Stimulated activated CD4-positive, alpha-beta T cell treated with anti-CD3 and anti-CD28 coated beads, Interleukin-1b, Interleukin-23, amount 100 ng/mL, for 1 hour (primary cell): ENCODE measurements at places on chromosomes 7 and 10.

DNA sequence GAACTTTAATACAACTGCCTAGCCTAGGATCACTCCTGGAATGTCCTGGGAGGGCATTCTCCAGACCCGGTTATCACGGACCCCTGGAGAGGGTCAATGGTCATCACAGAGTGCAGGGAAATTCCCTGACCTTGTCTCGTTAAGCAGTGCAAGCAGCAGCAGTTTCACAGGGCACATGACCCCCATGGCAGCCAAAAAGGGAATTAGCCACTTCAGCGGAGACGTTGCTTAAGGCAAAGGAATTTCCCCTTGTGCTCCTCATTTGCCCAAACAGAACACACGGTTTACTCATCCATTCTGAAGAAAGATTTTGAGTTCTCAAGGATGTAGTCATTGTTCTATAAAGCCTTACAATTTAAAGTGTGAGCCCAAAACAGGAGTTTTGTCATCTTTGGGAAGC, 260.3 kb downstream of the SNX13 start:
- DNase-seq, result no peak

GRCh38 chr10:24119896-24120295, 89.0 kb upstream of the KIAA1217 start:
- DNase-seq, result no peak

GRCh38 chr10:11689945-11690736, 52.0 kb upstream of the ECHDC3 start:
- DNase-seq, result no peak

DNA sequence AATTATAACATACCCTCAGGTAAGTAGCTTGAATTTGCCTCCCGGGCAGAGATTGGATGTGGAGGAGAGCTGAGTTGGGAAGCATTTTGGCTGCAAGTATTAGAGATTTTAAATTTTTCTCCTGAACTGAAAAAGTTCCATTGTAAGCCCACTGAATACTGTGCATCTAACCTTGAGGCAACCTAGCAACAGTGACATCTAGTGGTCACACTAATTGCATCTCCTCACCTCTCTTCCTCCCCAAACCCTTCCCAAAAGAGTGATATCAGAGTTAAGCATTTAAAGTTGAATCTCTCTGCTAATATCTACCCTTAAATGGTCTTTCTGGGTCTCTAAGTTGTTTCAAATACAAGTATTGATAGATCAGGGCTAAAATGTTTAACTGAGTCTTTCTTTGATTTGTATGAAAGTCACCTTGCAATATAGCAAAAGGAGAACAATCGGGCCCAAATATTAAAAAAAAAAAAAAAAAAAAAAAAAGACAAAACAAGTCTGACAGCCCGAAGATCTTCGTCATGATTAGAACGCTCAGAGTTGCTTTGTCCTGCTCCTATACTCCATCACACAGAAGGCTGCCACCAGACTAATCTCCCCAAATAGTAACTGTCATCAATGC, 40.4 kb upstream of the DLX5 start:
- DNase-seq, result no peak

DNA sequence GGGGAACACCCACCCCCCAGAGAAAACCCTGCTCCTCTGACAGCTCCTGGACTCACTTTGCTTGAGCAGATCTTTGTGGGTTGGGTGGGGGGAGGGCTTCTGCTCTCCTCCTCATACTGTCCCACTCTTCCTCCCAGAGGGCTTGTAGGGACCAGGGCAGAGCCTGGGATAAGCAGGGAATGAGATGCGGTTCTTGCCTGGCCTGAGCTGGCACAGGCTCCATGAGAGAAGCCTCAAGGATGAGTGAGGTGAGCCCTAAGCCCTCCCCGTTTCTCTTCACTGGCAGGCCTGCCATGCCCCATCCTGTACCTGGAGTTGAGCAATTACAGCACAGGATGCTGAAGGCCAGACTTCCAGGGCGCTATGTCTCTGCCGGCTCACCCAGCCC, 134.7 kb downstream of the ADAM12 start:
- DNase-seq, result no peak

DNA sequence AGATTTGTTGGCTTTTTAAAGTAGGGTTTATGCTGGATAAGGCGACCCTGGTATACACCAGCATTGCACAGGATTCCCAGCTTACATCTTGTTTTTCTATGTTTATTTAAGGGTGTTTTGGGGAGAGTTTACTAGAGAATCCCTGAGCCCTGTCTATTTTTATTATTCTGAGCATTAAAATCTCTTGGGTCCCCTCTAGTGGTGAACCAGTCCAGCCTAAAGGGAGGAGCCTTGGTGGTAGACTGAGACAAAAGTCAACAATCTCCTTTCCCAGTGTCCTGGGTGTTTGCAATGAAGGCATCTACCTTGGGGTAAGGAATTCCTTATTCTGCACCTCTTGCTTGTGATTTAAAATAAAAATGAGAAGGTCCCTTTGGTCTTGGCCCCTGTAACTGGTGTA, 38.2 kb downstream of the ANTXRL start:
- no peak for DNase-seq

GRCh38 chr10:86970162-86970981, 2.1 kb downstream of the ADIRF start:
- DNase-seq, result no peak

DNA sequence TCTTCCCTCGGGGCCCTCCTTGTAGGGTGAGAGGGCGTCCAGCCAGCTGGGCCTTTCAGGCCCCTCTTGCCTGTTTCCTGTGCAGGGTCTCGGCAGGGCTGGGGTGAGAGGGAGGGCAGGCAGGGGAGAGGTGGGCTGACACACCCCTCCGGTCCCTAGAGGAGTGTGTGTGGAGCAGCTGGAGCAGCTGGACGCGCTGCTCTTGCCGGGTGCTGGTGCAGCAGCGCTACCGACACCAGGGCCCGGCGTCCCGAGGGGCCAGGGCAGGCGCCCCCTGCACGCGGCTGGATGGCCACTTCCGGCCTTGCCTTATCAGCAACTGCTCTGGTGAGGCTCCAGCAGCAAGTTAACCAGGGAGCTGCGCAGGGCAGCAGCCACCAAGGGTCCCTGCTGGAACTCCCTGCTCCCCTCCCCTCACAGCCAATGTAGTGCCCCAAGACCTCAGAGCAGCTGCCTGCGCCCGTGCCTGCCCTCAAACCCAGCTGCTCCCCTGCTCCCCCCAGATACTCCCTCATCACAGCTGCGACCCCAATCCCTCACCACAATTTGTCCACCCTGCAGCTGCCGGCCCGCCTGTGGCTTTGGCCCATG, 15.7 kb upstream of the ZNF862 start:
- DNase-seq, result no peak

DNA sequence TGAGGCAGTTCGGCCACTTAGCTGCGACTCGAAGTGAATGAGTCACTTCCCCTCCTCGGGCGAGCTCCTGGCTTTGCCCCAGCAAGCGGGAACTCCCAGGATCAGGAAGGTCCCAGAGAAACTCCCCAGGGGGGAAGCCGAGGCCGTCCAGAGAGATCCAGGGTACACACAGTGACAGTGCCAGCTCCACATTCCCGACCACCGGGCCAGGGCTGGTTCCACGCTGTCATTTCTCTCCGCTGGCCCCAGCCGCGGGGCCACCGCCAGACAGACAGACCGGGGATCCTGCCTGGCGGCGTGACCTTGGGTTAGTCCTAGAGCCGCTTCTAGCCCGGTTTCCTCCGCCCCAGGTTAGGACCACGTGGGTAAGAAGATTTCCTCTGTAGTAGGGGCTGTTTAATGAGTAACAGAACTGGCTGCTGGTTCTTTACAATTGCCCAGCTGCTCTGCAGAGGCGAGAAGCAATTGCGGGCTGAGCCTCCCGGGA, 463 bp upstream of the UPP1 start:
- DNase-seq, result no peak

DNA sequence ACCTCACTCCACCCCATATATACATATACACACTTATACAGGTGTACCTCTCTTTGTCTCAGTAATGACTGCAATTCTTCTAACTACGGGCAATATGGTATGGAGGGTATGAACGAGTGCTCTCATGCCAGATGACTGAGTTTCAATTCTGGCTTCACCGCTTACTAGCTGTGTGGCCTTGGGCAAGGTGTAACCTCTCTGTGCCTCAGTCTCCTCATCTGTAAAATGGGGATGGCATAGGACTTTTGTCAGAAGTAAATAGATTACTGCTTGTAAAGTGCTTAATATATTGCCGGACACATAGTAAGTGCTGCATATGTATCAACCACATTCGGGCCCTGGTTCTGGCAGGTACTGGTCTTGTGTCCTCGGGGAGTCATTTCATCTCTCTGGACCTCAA, 60.1 kb upstream of the IFRD1 start:
- DNase-seq, result no peak

DNA sequence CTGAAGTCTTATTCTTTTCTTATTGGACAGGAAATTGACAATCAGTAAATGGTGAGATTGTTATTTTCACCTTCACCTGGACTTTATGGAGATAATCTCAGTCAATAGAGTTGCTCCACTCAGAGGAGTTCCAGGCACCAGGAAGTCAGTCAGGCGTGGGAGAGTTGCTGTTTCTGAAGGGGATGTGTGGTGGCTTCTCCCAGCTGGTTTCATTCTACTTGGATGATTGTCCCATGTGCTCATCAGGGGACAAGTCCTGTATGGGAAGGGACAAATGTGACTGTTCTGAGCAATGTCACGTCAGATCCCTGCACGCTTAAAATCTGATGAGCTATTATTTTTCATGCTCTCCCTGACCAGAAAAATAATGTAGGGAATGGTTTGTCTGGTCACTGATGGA, 222.5 kb upstream of the PITRM1 start:
- DNase-seq, result no peak

DNA sequence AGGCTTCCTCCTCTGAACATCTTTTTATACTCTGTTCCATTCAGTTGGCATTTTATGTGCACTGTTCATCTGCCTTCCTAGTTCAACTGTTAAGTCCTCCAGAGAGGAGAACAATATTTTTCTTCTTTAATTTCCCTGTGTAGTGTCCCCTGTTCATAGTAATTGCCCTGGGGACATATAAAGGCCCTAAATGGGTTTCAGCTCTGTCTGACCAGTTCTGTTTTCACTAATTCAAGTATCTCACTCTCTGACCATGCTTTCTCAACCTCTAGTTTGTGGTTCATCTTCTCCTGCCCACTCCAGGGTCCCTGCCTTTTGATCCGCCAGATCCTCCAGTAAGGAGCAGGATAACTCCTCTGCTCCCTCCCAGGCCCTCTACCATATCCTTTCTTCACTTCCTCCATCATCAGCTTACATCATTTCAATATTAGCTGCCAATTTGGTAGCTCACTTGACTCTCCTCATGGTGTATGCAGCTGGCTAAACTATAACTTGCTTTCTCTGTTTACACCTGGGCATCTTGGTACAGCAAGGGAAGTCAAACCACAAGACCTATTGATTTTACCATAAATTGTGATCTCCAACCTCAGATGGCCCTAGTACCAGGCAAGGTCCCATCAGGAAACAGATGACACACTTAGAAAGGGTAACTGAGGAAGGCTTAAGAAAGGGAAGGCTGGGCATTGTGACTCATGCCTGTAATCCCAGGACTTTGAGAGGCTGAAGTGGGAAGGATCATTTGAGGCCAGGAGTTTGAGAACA, 17.7 kb upstream of the C10orf67 start:
- DNase-seq, result no peak

GRCh38 chr7:130814778-130815335, 80.8 kb upstream of the KLF14 start:
- DNase-seq, result no peak

- DNase-seq, result no peak
These were observed 14.4 kb upstream of the ATP6V0E2 start for GRCh38 chr7:149859369-149859768.

DNA sequence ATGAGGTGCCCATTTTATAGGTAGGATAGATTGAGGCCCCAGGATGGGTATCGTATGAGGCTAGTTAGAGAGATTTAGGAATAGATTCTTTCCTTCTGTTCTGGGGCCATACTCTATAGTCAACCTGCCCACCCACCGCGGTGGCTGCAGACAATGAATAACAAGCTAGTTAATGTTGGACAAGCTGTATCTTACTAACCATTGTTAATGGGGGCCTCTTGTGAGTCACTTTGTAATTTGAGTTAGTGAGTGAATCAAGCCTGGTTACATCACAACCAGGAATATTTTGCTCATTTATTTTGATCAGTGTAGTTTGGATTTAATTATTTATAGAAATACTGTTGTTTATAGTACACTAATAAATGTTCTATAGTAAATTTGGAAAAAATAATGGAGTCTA, 7.3 kb downstream of the SORCS3 start:
- DNase-seq, result no peak

DNA sequence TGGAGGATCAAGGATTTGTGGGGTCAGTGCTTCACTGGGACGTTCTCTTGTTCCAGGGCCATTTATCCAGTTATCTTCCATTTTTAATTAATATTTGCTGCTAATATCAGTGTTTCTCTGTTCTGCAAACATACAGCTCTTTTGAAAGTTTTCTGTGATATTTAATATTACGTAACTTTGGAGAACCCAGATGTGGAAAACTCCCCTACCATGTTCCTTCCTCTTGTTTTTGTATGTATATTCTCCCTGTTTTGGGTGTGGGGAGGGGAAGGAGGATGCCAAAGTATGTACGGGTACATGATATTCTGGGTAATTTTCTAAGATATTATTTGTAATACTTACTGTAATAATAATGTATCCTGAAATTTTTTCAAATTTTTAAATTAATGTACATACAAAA, 55.9 kb downstream of the MYO3A start:
- DNase-seq, result no peak

GRCh38 chr10:130809181-130809580, 502.3 kb downstream of the TCERG1L start:
- no peak for DNase-seq

- no peak for DNase-seq
These were observed 125.8 kb downstream of the ANKRD7 start for GRCh38 chr7:118350260-118350659.

GRCh38 chr10:92801978-92802872, 46.1 kb upstream of the EXOC6 start:
- DNase-seq, result no peak

- no peak for DNase-seq
These were observed 29.1 kb downstream of the HK1 start for GRCh38 chr10:69307434-69307833.

DNA sequence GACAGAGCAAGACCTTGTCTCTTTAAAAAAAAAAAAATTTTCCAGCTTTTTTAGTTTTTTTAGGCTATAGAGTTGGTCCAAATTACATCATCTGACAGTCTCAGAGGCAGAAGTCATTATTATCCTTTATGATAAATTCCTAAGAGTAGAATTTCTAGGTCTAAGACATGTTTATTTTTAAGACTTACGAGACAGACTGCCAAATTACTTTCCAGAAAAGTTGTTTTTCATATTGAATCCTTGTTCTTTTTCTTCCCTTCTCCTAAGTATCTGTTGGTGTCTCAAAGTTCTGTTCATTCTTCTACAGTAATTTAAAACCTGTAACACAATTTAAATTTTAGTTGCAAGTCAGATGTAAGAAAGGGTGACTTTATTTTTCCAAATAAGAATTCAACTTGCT, 421.4 kb downstream of the GALNT17 start:
- no peak for DNase-seq

- DNase-seq, result no peak
These were observed 82.7 kb downstream of the GLRX3 start for GRCh38 chr10:130218936-130219335.

DNA sequence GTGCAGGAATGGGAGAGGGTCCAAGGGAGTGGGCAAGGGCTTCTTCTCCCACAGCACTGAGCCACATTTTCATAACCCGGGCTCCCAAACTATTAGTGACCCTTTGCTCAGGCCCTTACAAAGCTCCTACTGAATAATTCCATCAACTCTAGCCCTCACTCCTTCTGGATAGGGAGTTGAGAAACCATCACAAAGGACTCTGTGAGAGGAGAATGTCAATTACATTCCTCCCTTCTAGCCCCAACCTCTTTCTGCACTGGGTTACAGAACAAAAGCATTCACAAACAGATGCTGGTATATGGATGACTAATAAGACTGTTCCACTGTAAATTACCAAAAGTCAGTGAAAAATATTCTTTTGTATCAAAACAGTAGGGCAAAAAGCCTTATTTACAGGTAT, 203.7 kb downstream of the SORCS1 start:
- no peak for DNase-seq

GRCh38 chr7:143203386-143203785, 18.5 kb upstream of the TAS2R40 start:
- DNase-seq, result no peak
